ENCODE measurements at places on chromosomes 3 and 15.
A peak's percentile ranks its signal among the peaks of the same experiment; 100 is the strongest.

DNA sequence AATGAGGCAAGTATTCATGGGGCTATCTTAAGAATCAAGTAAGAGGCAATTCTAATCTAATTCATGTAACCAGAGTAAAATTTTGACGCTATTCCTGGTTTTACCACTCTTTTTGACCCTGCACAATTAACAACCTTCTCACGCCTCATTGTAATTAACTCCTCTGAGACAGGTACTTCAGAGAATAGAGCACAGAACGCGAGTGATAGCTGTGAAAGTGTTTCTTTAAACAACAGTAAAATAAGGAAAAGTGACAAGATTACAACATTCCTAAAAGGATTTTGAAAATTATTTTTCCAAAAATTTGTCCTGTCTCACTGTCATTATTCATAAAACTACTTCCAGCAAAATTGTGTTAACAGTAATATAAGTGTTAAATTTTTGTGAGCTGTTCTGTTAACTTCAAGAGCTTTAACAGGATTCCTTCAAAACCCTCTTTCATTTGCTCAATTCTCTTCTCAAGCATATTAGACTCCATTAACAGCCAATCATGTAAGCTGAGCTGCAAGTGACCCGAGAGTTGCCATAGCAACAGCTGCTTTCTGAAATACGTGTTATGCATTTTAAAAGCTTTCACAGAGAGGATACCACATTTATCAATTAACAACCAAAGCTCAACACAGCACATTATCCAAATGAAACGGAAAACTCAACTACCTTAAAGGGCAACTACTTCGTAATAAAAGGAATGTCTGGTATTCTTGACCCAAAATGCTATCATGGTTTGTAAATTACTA lies 93.1 kb downstream of the STAG1 start:
- DNase-seq, result peak; percentile 67

DNA sequence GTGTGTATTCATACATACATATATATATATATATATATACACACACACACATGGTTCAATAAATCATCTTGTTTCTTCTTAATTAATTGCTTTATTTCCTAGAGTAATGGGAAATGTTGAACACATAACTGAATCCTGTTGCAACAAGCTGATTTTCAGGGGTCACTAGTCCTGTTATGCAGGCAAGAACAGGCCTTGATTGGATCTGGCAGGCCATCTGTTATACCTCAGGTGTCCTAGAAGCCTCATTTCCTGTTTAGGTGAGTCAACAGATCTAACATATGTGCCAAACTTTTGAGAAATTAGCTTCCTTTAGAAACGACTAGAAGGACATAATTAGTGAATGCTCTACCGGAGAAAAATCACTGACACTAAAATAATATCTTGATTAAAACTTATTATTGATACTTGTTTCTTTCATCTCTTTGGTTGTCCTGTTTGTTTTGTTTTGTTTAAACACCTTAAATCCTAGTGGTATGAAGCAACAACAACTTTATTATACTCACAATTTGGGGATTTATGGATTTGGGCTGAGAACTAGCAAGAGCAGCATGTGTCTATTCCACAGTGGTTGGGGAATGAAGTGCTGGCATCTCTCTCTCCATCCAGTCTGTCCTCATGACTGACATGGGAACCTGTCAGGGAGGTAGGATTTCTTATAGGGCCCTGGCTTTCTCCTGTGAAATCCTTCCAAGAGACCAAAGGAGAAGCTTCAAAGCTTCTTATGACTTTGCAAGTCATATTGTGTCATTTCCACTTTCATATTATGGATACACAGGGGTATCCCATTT lies 552.6 kb downstream of the NSUN3 start:
- DNase-seq, result no peak

- DNase-seq, result no peak
These were observed 6.4 kb upstream of the EID1 start for GRCh38 chr15:48871542-48871941.

- DNase-seq, result no peak
These were observed 18.7 kb upstream of the TRMT10C start for GRCh38 chr3:101542957-101543356.

DNA sequence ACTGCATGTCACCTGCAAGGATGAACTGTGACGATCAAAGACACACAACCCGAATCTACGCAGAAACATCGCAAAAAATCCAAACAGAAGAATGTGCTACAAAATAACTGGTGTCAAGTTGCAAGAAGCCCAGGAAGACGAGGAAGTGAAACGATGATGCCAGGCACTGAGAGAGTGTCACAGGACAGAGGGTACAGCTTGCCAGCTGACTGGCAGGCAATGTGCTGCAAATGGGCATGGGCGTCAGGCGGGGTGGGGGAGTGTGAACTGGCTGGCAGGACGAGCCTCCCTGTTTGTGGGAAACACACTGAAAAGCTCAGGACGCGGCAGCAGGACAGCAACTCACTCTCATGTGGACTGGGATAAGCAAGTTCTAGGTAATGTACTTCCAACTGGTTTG lies 28.9 kb upstream of the OCA2 start:
- DNase-seq, result no peak

- no peak for DNase-seq
These were observed at the start of gene HDC for GRCh38 chr15:50265620-50266019. TSS of gene HDC (minus strand) at chr15:50265726. CDS start at chr15:50265623, 103 bp downstream.

GRCh38 chr3:5972586-5972985 lies 785.1 kb downstream of the EDEM1 start:
- no peak for DNase-seq

DNA sequence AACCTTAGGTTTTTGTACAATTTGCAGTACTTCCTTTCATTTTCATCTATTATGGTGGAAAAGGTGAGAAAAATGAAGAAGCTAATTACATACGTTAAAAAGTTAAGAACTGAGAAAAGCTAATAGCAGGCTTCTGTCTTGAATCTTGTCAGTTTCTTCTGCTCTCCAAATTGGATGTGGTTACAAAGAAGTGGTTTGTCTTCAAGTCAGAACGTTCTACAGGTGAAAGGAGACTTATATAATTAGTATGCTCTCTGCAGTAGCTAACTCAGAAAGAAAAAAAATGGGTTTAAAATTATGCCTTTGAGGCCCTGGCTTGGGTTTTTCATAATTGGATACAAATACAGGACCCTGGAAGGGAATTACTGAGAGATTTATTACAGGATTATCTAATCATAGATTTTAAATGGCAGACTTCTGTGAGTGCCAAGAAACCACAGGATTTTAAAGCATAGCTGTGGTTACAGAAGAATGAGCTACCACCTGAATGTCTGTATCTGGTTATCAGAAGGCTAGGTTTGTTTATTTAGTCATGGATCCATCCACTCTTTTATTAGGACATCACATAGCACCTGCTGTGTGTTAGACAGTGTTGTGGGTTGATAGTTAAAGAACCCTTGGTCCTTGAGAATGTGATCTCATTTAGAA lies 528.1 kb upstream of the MCTP2 start:
- DNase-seq, result no peak

GRCh38 chr3:119322021-119322834 lies 28.0 kb downstream of the ARHGAP31 start:
- DNase-seq, result peak; percentile 71

DNA sequence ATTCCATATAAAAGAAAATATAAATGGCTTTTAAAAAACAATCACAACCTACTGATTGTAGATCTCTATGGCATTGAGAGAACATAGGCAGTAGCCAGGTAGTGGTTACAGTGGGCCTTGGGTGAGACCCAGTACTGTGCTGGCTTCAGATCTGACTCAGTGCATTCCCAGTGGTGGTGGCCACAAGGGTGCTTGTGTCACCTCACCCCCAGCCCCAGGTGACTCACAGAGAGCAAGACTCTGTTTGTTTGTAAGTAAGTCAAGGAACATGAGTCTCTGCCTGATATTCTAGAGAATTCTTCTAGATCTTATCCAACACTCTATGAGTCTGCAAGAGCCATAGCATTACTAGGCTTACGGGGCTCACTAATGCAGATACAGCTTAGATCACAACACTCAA lies 118.8 kb upstream of the AZI2 start:
- DNase-seq, result no peak

- DNase-seq, result no peak
These were observed 94.0 kb upstream of the UMPS start for GRCh38 chr3:124636101-124636862.

DNA sequence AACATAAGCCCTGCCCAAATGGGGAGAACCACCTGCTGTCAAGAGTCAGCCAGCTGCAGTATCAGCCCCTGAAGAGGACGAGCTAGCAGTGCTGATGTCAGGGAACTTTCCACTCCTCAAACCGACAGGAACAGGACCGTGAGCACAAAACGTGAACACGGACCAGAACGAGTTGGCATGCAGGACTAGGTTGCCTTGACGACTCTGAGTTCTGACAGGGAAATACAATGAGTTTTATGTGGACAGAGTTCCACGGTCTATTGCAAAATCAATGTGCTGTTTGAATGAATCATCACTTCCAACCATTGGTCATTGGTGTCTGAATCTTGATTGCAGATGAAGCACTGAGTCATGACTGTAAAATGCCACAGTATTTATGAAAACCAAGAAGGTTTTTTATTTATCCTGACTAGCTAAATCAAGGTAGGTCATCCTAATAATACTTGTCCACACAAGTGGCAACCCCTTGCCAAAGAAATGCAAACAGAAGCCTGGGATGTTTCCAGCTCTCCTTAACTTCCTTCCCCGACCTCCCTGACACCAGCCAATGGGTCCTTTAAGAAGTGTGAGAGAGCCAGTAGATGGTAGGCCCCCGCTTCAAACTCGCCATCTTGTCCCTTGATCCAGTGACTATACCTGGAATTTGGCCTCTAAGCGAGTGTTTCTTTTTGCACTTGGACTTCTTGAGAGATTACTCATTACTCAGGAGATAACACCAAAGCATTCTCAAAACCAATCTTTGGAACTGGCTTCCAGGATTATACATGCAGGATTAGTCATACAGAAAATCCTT lies 119.6 kb downstream of the ASB7 start:
- DNase-seq, result no peak

DNA sequence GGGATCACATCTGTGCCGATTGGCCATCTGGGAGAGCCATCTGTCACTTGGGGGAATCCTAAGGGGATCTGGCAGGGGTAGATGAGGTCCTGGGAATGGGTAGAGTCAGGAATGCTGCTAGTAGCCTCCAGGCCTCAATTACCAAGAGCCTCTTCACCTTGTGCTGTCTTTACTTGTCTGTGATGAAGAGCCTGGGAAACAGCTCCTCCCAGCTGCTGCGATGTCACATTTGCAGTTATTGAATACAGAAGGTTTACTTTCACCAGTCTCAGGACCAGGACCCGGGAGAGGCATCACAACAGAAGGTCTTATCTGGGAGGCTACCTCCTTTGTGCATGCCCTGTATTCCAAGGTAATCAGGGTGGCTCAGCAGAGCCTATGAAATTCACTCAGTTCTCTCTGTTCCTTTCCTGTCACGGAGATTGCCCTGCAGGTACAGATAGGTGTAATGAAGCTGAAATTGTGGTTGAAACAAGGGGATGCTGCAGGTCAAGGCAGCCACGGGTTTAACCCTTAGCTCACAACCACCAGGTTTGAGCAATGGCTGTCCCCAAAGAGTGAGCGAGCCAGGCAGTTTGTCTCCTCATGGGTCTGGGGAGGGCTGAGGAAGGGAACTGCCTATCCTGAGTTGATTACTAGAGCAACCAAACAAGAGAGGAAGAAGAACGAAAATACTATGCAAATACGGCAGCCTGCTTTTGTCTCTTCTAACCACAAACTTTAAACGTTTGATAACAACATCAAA lies 298.9 kb upstream of the RORA start:
- DNase-seq, result peak; percentile 51

GRCh38 chr3:127542441-127542952 lies 48.0 kb downstream of the TPRA1 start:
- DNase-seq, result peak; percentile 86

GRCh38 chr3:120767106-120767505 lies 24.6 kb downstream of the GTF2E1 start:
- no peak for DNase-seq

- DNase-seq, result no peak
These were observed 302.5 kb downstream of the ZNF621 start for GRCh38 chr3:40827226-40827625.

DNA sequence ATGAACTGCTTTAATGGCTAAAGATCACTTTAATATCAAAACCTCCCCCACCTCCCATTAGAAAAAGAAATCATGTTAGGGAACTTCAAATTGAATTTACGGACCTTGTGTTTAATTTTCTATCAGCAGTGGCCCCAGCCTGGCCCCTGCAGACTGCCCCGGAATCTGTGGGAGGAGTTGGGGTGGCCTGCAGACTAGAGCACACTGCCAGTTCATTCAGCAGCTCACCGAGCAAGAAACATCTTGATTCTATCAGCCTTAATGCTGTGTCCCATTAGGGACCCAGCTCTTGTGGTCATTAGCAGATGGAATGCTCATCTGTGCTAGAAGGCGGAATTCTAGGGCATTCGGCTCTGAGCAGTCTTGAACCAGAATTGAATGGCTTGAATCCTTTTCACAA lies 54.2 kb downstream of the FLNB start:
- DNase-seq, result no peak

GRCh38 chr3:38468765-38469164 lies 15.1 kb downstream of the ACVR2B start:
- DNase-seq, result no peak

DNA sequence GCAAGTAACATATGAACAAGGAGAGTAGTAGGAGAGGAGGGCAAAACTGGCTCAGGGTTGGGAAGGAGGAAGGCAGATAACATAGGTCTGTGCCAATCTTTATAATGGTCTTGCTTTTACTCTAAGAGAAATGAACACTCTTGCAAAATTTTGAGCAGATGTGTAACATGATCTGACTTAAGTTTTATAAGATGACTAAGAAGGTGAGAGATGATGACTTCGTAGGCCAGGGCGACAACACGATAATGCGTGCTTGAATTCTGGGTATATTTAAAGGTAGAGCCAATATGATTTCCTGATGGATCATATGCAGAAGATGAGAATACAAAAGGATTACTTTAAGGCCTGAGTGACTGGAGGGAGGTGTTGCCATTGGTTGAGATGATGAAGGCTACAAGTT lies 265.4 kb upstream of the KCNMB2 start:
- no peak for DNase-seq

- no peak for DNase-seq
These were observed 298.0 kb upstream of the RBMS3 start for GRCh38 chr3:28982906-28983305.

DNA sequence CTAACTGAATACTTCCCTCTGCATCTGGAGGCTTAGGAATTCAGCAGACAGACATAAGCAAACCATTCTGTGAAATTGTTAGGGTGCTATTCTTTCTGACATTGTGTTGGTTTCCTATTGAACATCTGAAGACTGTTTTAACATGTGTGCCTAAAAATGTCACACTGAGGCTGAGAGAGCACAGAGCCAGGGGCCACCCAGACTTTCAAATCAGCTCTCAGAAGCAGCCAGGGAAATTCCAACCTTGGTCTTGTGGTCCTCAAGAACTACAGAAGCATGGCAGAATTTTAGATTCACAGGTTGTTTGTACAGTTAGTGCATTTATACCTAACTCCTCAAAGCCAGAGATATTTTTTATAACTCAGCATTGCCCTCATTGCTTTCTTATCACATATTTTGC lies 929.2 kb upstream of the CFAP20DC start:
- no peak for DNase-seq

- DNase-seq, result no peak
These were observed 988.4 kb downstream of the TBL1XR1 start for GRCh38 chr3:176208915-176209314.
